ENCODE measurements at places on chromosomes 3 and 15.

GRCh38 chr15:33547876-33548275, 237.1 kb downstream of the RYR3 start:
- DNase-seq: no peak

DNA sequence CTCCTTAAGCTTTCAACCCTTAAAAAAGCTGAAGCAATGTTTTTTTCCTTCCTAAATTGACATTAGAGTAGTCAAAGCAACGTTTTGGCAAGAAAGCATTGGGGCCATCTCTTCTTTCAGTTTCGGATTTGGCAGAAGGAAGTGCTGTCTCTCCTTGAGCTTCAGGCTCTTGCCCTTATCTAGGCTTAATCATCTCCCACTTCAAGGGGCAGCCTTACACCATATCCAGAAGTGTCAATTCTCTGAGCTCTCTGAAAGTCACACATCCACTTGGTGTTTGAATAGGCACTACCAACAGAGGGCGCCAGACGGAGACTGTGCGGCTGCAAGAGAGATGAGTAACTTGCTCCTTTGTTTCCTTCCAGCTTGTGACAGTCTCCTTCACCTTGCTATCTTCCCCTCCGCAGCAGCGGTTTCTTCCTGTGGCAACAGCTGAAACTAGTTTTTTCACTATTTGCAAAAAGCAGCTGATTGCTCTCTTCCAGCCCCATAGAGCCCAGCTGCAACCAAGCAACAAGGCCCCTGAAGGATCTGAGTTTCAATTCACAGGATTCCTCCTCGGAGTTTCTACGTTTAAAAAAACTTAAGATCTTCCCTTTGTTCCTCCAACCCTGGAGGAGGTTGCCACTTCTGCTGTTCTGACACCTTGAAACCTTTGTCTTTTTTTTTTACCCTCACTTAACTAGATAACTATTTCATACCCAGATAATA, 147.0 kb upstream of the SLCO3A1 start:
- peak; percentile 20 for DNase-seq

DNA sequence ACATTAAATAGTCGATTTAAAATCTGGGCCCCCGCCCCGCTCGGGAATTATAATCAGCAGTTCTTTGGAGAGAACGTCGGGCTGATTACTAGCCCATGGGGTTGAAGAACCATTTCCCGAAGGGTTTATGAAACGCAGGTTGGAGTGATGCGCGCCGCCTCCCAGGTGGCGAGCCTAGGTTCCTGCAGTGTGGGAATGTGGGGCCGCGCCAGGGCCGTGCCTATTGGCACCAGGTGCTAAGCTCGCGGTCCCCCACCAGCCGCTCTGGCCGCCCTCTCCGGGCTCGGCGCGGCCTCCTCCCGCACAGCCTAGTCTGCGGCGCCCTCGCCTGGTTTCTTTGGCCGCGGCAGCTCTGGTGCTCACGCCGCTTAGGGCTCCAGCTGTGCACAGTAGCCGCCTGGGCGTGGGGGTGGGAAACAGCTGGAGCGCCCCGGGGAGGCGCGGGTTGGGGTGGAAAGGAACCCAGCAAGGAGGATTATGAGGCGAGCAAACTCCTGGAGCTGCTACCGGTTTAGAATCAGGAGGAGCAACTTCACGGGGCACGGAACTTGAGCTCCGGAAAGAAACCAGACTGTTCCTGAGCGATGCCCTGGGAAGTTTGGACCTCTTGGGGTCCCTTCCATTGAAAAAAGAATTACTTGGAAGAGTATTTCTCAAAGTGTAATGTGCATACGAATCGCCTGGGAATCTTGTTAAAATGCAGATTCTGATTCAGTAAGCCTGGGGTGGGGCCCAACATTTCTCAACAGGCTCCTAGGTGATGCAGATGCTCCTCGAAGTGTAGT, 5.6 kb upstream of the MECOM start:
- no peak for DNase-seq

DNA sequence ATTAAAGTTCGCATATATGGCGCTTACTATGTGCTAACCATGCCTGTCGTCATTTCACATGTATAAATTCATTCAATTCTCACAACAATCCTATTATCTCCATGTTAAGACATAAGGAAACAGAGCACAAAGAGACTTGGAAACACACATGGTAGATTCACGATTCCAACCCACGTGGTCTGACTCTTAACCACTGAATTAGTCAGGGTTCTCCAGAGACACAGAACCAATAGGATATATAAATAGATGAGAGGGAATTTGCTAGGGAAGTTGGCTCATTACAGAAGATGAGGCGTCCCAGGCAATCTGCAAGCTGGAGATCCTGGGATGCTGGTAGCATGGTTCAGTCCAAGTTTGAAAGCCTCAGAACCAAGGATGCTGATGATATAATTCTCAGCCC, 765.3 kb downstream of the TBL1XR1 start:
- no peak for DNase-seq

GRCh38 chr3:111838133-111838532, 20.9 kb upstream of the PHLDB2 start:
- DNase-seq: no peak

DNA sequence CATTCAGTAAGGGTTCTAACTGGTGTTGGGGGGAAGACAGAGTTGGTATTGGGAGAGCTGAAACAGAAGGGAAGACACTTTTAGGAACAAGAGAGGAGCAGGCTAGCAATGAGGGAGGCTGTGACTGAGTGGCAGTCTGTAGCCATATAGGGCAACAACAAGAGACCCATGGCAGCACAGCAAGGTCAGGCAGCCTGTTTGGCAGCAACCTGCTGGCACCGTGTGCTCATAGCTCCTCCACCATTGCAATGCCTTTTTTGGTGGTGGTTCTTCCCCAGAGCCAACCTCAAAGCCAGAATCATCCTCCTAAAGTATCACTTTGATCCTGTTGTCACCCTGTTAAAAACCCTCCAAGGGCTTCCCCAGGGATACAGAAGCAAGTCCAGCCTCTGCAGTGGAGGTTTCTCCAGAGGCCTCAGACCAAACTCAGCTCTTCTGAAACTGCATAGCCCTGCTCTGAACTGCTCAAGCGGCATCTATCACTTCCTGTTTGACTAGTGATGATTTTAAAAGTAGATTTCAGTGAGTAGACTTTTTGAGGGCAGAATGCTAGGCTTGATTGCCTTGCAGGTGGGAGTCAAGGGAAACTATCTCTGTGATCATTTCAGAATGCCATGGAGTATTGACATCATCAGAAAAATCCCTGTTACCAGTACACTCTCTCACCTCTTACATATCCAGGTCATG, 176.9 kb downstream of the STAC start:
- no peak for DNase-seq

DNA sequence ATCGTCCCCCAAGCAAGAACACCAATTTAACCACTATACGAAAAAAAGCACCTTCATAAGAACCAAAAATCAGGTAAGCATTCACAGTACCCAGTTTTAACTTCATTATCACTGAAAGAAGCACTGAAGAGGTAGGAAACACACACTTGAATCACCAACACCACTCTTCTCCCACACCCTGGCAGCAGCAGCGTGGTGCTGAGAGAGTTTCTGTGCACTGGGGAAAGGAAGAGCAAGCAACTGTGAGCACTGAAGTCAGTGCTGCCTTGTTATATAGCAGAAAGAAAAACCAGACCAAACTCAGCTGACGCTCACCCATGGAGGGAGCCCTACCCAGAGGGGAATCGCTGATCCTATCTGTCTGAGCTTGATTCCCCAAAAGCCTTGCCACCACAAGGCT, 98.2 kb downstream of the DMXL2 start:
- DNase-seq: no peak

- no peak for DNase-seq
Observed at GRCh38 chr3:117217355-117217754, 507.8 kb downstream of the TUSC7 start.

GRCh38 chr3:118476885-118477618, 557.6 kb downstream of the IGSF11 start:
- no peak for DNase-seq

- DNase-seq: peak; percentile 36
Observed at GRCh38 chr3:108489776-108490175, 20.6 kb downstream of the MYH15 start.

DNA sequence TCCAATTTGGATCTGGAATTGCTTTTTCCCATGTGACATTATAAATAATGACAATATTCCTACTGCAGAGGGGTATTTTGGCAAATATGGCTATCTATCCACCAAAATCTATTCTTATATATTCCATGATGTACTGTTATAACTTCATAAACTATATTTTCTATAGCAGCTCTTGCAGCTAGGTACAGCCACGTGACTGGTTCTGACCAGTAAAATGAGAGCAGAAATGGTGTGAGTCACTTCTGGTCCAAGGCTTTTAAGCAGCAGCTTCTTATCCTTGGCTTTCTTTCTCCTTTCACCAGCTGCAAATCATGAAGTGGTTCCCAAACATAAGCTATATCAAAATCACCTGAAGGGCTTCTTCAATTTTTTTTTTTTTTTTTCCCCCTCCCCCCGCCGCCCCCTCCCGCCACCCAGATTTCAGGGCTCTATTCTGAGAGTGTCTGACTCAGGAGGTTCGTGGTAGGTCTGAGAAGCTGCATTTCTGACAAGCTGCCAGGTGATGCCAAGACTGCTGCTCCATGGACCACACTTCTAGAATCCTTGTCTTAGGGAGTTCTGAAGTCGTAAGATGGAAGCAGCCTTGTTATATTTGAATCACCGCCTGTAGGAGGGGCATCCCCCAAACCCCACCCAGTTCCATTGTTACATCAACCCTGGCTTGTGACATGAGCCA, 357.5 kb downstream of the CHST2 start:
- no peak for DNase-seq

DNA sequence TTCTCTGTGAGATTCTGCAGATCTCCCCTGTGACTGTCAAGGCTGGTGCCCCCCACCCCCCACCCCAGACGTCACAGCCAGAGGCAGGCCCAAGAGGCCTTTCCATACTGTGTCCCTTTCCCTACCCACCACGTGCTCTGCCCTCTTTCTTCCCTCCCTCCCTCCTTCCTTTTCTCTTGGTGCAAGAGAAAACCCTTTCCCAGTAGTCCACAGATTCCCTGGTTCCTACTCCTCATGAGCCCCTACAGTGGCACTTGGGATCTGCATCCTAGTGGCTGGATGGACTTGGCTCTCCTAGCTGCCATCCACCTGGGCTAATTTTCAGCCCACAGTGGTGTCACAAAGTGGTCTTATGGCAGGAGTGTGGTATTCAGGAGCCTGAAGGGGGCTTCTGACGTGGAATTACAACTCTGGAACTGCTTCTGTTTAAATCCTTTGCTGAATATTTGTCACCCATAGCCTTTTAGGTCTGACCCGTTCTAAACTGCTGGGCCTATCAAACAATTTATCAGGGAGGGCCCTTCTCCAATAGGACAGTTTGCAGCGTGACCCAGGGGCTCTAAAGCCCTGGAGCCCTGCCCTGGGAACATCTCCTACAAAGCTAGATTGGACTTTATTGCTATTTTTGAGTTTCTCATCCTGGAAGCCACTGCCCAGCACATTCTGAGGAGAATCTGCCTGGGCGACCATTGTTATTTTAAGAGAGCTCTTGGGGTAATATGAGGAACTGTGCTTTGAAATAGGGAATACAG, 35.3 kb downstream of the KLF13 start:
- DNase-seq: peak; percentile 34

- no peak for DNase-seq
Observed at GRCh38 chr3:114213627-114214541, 23.5 kb downstream of the ZNF80 start.

DNA sequence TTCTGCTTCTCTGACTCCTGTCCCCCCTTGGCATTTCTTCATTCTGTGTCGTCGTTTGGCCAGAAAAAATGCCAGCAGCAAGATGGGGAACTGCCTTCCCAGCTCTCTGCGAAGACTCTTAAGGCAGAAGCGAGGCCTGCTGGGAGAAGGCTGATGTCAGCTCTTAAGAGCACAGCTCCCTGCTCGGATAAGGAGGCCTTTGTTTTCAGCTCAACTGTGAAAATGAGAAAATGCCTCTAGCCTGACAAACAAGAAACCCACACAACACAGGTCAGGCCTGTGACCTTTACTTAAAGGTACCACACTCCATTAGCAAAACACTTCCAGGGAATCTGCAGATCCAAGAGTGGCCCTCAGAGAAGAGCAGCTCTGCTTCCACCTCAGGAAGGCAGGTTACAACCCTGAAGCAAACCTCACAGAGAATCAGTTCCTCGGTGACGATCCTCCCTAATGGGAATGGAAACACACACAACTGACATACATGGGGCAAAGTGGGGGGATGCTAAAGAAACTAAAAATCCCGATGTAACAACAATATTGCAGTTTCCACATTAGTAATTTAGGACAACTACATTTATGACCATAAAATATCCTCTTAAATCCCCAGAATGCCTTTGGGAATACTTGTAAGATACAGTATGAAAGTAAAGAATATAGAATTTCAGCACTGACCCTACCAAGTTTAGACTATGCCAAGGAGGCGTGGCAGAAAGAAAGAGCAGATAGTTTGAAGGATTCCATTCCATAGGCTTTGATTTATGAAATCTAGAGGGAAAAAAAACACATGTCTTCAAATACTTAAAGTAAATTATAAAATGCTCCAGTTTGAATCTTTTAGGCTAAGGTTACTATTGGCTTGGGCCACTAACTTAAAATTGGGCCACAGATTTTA, 52.1 kb downstream of the VGLL4 start:
- DNase-seq: no peak

GRCh38 chr3:73427048-73427706, 197.6 kb downstream of the PDZRN3 start:
- DNase-seq: no peak

DNA sequence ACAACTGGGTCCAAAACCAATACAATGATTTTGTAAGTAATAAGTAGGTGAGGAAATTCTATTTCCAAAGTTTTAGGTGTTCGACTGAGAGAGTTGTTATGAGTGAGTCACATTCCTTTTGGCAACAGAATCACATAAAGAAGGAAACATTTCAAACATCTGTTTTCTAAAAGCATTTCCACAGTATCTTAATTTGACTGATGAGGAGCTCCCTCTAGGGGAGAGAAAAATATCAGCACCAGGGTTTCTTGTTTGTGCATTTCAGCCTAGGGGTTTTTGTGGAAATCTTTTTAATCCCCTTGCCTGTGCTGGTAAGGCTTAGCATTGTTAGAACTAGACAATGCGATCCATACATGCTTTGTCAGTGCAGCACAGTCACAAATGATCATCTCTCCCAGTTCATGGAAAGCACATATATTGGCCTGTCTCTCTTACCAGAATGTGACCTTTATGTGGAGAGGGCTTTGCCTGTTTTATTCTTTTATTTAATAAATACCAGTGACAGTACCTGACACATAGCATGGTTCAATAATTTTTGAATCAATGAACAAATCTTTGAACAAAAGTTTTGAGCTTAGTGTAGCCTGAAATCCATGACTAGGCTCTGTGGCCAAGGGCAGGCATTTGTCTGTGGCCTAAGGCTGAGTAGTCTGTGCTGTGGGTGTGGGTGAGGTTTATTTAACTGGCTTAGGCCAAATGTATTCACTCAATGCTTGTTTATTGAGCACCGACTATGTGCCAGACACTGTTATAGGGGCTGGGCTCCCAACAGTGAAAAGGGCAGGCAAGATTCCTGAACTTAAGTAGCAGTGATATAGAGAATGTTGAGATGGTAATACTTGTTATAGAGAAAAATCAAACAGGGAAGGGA, 21.1 kb upstream of the IQCF6 start:
- peak; percentile 34 for DNase-seq

DNA sequence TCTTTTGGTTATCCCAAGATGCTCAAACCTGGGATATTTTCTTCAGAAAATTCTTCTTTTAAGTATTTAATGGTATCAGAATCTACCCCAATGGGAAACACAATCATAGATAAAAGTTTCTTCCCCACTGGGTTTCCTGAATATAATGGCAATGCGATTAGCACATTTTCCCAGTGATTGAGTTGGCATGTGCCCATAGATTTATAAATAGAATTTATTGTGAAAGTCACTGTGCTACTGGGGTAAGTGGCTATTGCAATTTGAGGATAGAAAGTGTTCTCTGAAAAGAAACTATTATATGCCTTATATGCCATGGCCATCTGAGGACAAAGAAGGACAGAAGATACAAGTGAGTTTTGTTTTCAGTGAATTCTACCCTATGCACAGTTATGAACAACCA, 99.0 kb upstream of the RBMS3 start:
- DNase-seq: no peak
